ENCODE measurements at places on chromosomes 4 and X.

DNA sequence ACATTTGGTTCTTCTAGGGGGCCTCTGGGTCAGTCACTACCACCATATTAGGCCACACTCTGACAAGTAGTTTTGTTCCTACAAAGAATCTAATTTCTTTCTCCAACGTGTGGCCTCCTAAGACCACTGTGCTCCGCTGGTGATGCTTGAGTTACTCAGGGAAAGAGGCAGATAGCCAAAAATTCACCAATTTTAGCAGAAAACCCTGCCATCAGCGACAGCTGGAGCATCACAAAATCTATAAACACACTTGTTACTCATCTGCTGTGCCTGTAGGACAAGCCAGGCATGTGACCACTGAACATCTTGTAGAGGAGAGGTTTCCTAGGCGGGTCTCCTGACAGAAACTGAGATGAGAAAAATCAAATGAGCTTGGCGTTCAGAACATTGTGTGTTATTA, 105.4 kb downstream of the SYNPO2 start:
- DNase-seq = no peak

DNA sequence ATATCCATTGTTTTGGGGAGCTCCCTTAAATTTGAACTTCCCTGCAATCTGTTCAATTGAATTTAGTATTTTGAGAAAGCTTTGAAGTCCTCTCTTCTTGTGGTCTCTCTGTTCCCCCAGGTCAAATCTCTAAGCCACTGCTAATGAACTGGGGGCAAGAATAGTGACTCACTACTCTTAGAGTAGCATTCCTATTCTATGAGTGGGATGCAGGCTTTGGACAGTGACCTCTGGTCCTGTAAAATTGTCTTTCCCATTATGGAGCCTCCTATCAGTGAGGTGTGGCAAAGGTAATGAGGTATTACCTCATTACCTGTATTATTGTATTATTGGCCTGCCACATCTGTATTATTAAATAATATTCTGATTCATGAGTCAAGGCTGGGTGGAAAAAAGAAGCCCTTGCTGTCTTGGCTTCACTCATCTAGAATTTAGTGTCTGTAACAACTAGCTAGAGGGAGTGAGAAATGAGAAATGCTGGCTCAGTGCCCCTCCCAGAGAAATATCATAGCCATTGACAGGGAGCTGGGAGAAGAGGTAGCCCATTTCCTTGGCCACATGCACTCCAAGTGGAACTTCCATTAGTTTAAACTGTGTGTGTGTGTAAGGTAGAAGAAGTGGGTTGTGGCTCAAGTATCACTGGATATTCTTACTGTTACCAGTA, 393.9 kb upstream of the CTSO start:
- DNase-seq = no peak

GRCh38 chr4:3480528-3481112, 17.5 kb downstream of the DOK7 start:
- DNase-seq = peak; percentile 48

- no peak for DNase-seq
Measured at GRCh38 chr4:85676050-85676425, 201.1 kb downstream of the ARHGAP24 start.

GRCh38 chrX:119189115-119189514, 47.0 kb upstream of the PGRMC1 start:
- DNase-seq = no peak

- no peak for DNase-seq
Measured at GRCh38 chr4:84496706-84497503, 2.2 kb downstream of the NKX6-1 start.

DNA sequence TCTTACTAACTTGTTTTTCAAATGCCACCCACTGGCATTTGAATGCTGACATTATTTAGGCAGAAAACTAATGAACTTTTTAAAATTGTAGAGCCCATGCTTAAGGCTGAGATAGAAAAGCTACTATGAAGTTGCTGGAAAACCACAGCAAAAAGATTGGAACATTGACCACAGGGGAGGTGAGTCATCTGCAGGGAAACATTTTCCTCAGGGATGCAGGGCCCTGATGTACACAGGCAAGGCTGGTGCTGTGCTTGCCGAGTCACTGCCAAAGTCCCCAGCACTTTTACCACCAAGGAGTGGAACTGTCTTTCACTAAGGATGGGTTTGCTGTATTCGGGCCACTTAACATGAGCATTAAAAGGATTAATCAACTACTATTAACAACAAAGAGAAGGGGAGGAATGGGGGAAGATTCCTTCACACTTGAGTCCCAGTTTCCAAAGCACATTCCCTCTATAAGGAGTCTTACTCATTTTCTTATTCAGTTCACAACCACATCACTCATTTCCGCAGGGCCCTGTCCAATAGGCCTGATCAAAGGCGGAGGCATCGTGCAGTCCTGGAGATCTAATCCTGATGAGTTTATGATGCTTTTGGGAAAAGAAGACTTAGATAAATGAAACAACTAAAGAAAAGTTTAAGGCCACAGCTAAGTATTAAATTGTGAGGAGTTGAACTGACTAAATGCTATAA, 202.9 kb upstream of the NPY2R start:
- DNase-seq = no peak

DNA sequence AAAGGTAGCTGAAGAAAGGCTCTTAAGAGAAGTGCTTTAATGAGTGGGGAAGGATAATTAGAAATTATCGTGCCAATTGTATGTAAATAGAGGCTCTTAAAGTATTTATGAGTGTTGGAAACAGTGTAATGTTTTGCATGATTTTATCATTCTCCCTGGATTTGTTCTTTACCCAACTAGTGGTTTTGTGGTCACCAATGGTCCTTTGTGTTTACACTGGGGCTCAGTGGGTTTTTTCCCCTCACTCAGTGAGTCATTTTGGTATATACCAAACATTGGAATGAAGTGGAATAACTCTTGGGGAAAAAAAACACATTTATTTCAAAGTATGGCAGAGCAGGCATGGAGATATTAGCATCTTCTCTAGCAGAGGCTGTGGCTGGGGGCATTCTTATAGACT, 20.8 kb upstream of the LGI2 start:
- DNase-seq = no peak

DNA sequence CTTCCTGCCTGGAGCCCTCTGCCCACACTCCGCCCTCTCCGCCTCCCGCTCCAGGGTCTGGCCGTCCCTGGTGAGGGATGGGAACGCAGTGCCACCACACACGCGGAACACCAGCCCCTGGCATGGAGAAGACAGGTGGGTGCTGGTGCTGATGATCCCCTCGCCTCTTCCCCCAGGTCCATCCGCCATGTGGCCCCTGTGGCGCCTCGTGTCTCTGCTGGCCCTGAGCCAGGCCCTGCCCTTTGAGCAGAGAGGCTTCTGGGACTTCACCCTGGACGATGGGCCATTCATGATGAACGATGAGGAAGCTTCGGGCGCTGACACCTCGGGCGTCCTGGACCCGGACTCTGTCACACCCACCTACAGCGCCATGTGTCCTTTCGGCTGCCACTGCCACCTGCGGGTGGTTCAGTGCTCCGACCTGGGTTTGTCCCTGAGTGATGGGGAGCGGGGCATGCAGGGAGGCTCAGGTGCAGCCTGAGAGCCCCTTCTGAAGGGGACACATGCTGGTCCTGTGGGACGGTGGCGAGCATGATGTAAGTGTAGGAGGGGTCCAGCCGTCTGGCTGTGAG, 9.8 kb downstream of the BGN start:
- no peak for DNase-seq

GRCh38 chrX:13759152-13759718, 24.7 kb downstream of the OFD1 start:
- no peak for DNase-seq

DNA sequence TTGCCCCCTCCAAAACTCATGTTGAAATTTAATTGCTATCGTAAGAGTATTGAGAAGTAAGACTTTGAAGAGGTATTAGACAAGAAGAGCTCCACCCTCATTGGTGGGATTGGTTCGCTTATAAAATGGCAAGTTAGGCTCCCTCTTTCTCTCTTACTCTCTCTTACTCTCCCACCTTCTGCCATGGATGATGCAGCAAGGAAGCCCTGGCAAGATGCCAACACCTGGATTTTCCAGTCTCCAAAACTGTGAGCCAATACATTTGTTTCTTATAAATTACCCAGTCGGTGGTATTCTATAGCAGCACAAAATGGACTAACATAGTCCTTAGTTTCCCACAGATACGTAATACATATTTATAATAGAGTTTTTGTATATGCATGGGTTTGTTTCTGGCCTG, 119.4 kb downstream of the DDIT4L start:
- no peak for DNase-seq

DNA sequence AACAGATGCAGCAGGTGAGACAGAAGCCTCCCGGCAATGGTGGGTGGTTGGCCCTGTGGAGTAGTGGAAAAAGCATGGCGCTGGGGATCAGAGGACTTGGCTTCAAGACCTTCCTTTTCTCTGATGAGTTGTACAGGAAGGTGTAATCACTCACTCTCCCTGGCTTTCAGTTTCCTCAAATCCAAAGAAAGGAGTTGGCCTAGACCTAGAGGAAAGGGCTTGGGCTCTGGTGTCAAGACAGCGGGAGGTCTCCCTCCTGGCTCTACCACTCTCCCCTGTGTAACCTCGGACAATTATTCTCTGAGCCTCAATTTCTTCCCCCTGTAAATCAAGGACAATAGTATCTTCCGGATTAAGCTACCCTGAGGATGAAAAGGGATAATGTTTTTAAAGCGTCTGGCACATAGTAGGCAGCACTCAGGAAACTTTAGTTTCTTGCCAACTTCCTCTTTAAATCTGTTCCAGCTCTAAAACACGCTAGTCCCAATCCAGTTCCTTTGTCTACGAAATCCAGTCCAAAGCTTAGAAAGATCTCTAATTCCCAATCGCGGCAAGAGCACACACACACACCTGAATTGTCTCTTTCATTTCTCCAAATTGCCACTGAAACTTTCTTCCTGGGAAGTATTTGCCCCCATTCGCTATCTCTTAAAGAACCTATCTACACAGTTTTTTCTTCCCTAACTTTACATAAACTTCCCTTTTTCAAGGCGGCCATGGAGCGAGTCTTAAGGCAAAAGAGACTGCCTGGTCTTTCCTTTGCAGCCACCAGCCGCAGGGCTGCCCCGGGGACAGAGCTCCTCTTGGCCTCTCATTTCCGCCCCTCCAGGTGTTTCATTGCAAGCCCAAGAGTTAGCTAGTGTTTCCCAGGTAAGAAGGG, 29.9 kb upstream of the GPC4 start:
- no peak for DNase-seq

DNA sequence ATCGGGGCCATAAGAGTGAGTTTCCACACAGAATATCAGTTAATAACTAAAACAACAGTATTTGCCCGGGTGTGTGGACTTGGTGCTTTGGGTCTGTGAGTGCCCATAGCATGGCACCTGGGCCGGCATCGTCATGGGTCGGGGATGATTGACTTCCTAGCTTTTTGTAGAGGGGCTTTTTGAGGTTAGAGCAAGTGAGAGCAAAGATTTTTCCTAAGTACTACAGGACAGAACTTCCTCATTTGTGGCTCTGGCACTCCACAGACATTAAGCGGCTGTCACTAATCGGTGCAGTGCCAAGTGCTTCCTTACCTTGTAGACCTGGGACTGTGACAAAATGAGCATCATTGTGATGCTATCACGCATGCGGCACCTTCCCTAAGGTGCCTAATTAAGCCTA, 81.0 kb downstream of the SHROOM2 start:
- no peak for DNase-seq

- no peak for DNase-seq
Measured at GRCh38 chrX:140724736-140725135, 15.2 kb downstream of the LINC00632 start.

GRCh38 chr4:152709675-152710438, 30.1 kb upstream of the TMEM154 start:
- DNase-seq = no peak

DNA sequence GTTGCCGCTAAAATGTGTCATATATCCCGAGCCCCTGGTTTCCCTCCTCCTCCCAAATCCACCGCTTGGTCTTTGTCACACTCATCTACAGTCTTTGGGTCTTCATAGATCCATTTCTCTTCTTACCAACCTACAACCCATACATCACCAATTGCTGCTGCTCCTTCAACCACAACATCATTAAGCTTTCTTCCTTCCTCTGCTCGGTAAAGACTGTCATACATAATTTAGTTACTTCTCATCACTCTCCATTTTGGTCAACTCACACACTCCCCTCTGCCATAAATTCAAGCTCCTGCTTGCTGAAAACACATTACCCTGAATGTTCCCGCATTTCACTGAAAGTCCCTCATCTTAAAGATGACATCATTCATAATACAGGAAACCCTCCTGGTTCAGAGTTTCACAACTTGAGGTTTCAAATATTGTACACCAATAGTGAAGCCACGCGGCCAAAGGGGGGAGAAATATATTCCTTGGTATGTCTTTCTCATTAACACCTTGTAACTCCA, 1.7 kb upstream of the DCTD start:
- no peak for DNase-seq

DNA sequence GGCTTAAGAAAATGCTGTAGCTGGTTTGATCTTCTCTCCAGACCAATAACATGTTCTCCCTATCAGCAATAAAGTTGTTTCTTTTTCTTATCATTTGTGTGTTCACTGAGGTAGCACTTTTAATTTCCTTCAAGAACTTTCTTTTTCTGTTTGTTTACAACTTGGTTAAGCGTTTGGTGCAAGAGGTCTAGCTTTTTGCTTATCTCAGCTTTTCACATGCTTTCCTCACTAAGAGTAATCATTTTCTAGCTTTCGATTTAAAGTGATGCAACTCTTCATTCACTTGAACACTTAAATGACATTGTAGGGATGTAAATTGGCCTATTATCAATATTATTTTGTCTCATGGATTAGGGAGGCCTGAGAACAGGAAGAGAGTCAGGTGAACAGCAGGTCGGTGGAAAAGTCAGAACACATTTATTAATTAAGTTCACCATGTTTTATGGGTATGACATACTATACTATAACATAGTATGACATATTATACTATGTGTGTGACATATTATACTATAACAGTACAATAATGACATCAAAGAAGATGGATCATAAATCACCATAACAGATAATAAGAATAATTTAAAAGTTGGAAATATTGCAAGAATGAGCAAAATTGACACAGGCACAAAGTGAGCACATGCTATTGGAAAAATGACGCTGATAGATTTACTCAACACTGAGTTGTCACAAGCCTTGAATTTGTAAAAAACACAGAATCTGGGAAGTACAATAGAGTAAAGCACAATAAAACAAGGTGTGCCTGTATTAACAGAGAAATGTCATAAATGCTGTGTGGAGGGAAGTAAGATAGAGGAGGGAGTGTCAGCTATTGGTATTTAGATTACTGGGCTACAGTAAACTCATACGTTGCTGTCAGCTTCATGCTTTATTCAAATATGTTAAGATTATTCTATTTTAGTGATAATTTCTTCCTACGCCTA, 218.6 kb upstream of the SLC7A11 start:
- DNase-seq = no peak

- DNase-seq = no peak
Measured at GRCh38 chrX:18640686-18641085, 31.2 kb downstream of the RS1 start.

DNA sequence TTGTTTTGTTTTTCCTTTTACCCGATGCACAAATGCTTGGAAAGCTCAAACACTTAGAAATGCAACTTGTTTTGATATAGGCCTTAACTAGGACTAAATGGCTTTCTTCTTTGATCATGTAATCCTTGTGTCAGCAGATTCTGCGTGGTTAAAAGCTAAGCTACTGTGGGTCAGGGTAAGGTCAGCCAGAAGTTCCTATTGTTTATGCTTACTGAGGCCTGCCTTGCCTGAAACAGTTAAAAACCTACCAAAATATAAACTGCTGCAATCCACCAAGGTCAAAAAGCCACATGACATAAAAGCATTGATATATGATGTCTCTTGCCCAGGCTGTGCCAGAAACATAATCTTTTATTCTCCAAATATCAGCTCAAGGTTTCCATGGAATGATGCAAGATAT, 223.4 kb downstream of the FAM47B start:
- DNase-seq = no peak

- DNase-seq = no peak
Measured at GRCh38 chrX:147602176-147602696, 309.5 kb upstream of the FMR1 start.

All from KG1 (cell line).